CD4-positive, alpha-beta T cell treated with Interferon gamma for 1 hour (primary cell): ENCODE measurements at places on chromosomes 12 and 14.

DNA sequence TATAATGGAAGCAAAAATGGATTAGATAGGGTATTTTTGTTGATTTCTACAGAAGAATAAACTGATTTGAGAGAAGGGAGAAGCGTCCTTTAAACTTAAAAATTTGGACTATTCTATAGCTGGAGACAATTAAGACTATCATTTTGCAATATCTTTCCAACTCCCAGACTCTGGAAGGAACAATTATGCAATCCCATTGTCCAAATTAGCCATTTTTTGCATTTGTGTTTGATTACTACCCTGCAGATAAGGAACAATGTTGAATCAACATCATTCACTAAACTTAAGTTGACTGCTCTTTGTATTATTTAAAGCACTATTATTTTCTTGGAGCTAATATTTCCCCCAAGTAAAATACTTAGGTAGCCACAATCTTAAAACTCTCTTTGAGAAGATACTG, 34.8 kb upstream of the SELPLG start:
- no peak for DNase-seq

DNA sequence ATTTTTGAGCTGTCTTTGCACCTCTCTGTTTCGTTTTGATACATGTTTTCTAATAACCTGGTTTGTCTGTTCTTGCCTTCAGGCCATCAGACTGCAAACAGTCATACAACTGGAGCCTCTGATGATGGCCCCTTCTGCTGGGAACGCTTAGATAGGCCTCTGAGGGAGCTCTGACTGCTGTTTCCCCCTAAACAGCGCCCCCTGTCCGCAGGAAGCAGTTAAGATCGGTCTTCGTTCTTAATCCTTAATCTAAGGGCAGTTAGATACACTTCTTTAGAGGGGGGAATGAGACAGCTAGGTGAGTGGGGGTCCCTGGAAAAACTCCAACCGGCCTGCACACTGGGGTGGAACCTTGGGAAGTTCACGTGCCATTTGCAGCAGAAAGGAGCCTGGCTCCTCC, 1338.8 kb upstream of the SEL1L start:
- no peak for DNase-seq

GRCh38 chr12:126768517-126768916, 1498.5 kb upstream of the TMEM132C start:
- no peak for DNase-seq

DNA sequence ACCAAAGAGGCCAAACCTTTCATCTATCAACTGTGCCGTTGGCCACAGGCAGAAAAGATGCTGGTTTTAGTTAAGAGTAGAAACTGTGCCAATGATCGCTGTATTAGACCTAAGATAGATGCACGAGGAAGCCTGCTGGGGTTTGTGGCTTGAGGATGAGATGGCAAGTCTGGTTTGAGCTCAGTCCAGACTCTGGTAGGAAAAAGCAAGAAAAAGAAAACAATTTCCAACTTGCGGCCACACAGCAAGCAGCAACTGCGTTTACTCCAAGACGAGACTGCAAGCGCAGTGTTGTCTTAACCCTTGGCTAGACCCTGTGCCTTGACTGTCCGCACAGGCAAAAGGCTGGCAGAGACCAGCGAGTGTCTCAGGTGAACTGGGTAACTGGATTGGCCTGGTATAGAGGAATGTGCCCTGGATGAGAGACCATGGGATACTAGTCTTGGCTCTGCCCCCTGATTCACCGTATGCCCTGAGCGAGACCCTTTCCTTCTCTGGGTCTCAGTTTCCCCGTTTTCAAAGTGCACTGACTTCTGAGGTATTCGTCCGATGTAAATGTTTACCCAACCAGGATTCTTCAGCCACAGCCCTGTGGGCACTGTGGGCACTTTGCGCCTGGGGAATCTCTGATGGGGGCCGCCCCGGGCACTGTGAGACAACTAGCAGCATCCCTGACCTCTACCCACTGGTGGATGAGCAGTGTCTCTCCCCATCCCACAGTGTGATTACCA, 113.4 kb downstream of the DICER1 start:
- DNase-seq = no peak

GRCh38 chr12:5650829-5651461, 219.0 kb downstream of the NTF3 start:
- DNase-seq = no peak

DNA sequence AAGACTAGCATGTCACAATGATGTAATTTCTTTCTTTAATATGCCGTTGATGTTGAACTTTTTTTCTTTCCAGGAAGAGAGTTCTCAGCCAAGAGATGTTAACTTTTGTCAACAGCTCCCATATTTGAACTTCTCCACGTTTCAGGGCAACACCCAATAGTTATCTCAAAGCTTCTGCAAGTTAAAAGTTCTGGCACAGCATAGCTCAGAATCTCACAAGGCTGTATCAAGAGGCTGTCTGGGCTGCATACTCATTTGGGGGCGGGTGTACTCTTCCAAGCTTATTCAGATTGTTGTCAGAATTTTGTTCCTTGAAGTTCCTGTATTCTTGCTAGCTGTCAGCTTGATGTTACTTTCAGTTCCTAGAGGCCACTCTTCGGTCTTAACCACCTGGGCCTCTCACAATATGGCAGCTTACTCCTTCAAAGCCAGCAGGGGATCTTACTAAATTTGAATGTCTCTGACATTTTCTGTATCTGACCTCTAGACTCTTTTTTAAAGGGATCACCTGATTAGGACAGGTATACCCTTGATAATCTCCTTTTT, 38.9 kb downstream of the KCNC2 start:
- no peak for DNase-seq

GRCh38 chr12:88266806-88267360, 124.8 kb downstream of the TMTC3 start:
- DNase-seq = no peak

GRCh38 chr12:67506739-67507138, 141.8 kb upstream of the DYRK2 start:
- no peak for DNase-seq

DNA sequence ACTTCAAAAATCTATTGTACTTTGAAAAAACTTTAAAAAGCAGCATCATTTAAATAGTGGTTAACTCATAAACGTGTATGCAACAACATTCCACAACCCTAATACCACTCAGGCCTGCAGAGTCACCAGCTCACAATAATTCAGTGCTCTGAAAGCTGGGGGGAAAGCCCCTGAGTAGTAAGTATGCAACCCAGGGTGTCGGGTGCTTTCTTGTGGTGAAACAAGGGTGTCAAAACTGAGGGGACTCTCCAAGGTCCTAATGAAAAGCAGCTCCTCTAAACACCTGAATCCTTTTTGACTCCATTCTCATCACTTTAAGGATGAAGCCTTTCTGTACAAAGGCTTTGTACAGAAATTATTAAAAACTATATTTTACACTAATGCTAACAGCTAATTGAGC, 33.7 kb downstream of the FGFR1OP2 start:
- peak; percentile 51 for DNase-seq

DNA sequence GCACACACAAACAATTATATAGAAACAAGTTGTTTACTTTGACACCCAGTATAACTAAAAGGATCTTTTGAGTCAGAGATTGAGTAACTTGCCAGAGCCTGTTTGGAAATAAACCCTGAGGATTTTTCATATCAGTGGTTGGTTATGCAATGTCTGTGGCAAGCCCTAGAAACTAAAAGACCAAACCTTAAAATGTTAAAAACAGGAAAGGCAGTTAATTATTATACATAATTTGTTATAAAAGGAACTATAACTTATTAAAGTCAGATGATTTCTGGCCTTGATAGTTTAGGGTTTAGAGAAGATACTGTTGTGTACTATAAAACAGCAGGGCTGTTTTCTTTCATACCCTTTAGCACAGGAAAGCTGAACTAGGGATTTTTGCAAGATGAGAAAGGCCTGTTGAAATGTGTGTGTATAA, 44.1 kb downstream of the PSEN1 start:
- no peak for DNase-seq

DNA sequence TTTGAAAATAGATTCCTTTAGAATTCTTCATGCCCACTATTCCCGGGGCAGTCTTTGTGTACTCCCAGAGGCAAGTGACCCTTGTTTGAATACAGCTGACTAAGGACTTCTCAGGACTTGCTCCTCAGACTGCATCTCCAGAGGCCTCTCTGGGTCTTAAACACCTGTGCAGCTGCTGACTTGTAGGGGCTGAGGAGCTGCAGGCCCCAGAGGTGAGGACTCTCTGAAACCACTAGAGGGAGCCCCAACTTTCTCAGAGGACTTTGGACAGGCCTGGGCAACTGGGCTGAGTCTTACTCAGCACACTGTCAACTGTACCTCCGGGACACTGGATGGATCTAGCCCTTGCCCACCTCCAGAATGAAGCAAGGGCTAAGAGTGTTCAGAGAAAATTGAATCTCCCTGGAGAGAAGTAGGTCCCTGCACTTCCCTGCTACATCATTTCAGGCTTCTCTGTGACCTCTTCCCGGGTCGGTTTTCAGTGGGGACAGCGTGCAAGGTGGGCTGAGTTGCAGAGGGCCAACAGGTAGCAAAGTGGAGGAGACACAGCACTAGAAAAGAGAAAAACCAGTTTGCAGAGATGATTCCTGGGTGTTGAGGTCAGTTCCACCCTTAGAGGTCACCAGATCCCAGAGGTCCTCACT, 164.6 kb downstream of the TMEM117 start:
- DNase-seq = no peak

DNA sequence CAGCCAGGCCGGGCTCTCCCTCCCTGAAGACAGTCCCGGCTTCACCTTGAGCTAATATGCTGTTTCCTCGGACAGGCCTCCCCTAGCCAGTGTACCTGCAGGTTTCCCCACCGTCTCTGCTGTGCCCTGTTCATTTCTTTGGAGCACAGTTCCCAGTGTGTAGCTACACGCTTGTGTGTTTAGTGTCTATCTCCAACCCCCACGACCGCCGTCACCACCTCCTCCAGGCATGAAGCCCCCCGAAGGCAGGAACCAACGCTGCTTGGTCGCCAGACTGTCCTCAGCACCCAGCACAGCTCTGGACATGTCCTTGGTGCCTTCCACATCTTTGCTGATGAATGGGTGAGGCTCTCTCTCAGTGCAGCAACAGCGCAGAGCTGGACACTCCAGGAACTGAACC, 26.2 kb upstream of the PLEKHG6 start:
- DNase-seq = no peak

DNA sequence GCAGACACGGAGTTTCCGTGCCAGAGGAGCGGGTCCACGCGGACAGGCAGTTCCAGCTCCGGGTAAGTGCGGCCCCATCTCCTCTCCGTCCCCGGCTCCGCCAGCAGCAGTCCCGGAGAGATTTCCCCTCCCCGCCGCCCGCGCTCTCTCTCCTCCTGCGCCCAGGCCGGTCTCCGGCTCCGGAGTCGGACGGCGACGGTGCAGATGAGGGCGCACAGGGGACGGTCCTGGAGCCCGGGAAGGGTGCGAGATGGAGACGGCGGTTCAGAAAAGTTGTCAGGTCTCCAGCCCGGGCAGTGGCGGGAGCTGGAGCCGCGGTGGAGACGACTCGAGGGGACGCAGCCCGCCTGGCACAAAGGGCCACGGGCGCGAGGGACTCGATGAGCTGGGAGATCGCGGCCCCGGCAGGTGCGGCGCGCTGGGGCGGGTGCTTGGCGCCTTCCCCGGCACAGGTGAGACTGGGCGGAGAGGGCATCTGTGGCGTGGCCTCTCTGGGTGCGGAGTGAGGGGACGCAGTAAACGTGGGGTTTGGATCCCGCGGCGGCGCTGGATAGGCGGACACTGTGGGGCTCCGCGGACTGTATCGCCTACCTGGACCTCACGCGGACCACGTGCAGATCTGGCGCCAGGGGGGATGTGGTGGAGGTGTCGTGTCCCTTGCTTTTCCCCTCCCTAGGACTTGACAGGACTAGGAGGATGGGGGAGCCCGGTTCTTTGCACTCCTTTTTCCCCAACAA, 1540.3 kb upstream of the TMEM132C start:
- DNase-seq = no peak

DNA sequence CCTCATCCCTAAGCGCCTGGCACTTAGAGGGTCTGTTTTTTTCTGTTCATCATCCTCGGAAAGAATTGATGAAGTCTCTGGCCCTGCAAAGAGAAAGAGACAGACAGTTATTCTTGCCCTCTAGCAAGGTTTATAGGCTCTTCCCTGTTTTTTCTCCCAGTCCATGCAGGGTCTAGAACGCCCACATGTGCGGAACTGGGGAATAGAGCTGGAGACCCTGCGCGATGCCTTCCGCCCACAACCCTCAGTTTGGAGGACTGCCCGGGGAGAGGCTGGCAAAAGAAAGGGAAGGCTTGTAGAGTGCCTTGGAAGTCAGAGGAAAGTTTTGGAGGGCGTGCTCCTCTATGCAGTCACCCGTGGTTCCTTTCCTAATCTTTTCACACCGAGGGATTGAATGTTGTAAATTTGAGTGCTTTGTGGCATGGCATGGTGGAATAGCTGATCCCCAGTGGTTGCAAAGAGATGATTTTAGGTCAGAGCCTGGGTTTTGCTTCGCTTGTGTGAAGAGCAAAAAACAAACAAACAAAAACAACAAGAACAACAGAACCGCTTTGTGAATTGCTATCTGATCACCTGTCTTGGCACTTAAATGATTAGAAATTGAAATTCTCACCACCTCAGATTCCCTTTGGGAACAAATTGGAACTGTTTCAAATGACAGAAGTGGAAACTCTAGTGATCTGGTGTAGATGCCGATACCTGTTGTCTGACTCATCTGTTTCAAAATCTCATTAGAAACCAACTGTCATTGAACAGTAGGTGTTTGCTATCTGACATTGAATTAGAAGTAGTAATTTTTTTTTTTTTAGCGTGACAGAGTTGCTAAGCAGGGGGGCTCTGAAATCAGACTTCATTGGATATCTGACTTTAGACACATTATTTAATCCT, 947 bp downstream of the GAS2L3 start:
- DNase-seq = no peak

DNA sequence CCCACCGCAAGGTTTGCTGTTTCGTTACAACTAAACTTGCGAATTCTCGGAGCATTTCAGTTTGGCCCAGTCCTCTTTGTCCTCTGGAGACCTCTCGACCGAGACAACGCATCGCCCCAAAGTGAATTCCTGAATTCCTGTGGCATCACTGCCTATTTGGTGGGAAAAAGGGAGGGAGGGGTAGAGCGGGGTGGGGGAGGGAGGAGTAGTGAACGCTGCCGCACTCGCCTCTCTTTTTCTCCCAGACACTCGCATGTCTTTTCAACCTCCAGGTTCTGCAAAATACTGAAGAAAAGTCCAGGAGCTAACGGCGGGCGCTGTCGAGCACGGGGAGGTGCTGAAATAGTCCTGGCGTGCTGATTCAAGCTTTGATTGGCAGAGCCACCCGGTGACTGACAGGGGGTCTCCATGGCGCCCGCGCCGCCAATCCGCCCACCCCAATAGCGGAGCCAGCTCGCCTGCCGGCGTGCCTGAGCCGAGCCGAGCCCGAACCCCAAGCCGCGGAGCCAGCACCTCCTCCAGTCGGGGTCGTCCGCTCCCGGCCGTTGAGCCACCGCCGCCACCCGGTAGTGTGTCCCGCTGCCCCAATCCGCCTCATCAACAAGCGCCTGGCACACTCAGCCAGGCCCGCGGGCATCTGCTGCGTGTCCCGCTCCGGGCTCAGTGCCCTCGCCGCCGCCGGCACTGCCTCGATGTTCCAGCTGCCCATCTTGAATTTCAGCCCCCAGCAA, at the start of gene SIX6:
SIX6 (plus strand) TSS at position 440 of the 731 bp plus-strand sequence; CDS start at position 693, 253 bp downstream.
- no peak for DNase-seq

GRCh38 chr14:86798330-86798729, 1194.7 kb downstream of the GALC start:
- no peak for DNase-seq
